ENCODE measurements at places on chromosomes 7 and 10.

GRCh38 chr7:30321882-30322192, 37.4 kb downstream of the ZNRF2 start:
- DNase-seq, result no peak

DNA sequence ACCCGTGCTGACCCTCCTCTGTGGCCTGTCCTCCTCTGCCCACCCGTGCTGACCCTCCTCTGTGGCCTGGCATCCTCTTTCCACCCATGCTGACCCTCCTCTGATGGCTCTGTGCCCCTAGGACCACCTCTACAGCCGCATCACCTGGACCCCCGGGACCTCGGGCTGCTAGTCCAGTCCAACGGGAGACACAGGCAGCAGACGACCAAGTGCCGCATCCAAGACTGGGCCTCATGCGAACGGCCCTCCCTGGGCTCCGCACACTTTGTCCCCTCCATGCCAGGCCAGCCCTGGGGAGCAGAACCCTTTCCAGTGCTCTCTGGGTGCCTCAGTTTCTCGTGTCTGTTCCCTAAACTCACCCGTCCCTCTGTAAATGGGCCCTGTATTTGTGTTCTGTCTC, 107.2 kb upstream of the RNF32 start:
- DNase-seq, result no peak

DNA sequence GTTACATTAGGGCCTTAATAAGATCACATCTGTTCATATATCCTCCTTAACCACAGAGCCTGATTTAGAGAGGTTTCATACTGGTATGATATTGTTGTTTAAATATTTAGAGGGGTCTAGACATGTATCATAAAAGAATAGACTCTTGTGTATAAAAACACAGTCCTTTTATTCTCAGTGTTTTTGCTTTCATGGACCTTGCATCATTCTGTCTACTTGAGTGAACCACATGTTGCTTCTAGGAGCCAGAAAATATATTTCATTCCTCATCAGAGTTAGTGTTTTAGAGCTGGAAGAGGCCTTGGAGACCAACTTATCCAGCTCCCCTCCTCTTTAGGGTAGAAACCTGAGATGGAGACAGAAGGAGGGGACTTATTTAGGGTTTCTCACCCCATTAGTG, 312.8 kb downstream of the LRMDA start:
- DNase-seq, result no peak

DNA sequence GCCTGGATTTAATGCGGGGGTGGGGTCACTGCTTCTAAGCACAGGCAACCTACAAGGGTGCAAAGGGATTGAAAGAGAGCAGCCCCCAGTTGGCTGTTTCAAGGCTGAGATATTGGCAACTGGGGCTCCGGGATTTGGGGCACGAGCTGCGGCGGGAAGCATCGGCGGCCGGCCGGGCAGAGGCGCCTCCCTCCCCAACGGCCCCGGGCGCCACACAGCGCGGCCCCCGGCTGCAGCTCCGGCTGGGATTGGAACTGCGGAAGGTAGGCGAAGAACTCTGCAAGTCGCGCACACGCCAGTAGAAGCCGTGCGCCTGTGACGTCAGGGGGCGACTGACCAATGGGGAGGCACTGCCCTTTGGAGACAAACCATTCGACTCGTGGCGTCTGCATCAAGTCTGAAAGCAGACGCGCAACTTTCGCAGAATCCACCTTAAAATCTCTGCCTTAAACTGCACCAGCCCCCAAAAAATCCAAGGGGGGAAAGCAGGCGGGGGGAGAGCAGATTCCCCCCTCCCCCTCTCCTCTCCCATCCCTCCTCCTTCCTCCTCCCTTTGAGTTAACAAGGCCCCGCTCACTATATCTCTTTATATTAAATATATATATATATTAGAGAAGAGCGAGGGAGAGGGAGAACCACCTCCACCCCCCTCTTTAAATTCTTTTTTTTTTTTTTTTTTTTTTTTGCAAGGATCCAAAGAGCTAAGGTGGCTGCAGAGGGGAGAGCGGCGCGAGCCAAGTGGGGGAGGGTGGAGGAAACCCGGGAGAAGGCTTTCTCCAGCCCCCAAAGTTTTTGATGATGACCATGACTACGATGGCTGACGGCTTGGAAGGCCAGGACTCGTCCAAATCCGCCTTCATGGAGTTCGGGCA, at the start of gene DLX6:
Gene DLX6 (plus strand): TSS at position 371 of the 872 bp plus-strand sequence. CDS start 425 bp downstream, at position 796.
- no peak for DNase-seq

DNA sequence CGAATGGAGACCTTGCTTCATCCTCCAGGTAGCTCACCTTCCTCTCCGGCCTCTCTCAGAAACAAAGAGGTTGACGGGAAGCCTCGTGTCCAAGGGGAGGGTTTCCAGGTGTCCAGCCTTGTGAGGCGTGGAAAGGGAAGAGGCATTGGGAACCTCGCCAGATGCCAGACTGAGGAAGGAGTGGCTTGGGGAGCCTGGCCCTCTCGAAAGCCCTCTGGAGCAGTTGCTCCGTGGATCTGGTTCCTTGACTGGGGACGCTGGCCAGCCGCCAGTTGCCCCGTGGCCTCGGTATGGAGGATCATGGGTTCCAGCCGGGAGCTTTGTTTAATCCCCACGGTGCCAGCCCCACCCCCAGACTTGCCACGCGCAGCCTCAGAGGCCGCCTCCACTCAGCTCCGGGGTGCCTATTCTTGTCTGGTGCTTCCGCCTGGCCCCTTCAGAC, 30.3 kb upstream of the SUN1 start:
- DNase-seq, result no peak

DNA sequence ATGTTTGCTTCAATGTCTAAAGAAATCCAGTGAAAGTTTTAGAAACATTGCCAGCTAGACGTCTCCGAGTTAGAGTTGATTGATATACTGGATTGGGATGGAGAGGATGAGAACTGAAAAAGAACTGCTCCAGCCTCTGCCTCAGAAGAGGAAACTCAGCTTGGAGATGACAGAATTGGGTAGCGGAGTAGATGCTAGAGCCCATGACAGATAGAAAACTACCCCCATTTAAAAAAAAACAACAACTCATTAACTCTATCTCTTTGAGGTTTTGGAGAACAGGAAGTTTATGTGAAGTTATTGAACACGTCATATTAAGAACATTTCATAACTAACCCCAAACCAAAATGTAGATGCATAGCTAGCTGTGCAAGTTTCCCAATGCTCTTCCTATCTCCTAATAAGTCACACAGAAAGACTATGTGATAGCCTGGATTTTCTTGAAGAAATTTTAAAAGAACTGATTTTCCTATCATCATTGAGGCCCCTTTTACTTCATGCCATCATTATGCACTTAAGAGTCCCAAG, 28.3 kb upstream of the AFAP1L2 start:
- no peak for DNase-seq

DNA sequence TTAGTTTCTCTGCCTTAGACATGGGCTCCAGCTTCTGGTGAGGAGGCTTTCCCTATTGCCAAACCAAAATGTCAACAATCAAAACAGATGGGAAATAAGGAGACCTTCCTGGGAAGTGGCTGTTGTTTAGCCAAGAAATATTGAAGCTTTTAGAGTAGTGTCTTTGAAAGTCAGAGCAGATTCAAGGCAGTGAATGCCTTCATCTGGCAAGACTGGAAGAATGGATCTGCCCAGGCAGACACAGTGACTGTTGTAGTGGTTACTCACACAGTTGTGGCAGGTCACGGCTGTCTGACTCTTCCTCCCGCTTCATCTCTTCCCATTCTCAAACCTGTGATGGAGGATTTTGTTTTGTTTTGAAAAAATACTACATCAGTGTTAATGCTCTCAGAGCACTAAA, 154.1 kb upstream of the ADO start:
- DNase-seq, result no peak

DNA sequence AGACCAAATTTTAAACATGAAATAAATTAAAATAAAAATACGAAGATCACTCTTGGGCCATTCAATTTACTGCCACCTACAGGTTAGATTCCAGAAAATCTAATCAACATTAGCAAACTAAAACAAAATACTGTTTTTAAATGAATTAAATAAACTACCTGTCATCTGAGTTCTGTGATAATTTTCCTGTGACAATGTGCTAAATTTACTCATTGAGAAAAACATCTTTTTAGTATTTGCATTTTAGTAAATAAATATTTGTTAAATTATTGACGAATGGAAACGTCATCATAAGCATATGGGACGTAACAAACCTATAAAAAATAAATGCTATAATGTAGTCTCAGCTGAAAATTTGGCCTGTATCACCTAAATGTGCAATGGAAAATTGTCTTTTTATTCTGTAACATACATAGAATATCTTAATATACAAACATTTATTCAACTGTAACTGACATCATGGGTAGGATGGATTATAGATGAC, 72.1 kb downstream of the ITGB8 start:
- DNase-seq, result no peak

- no peak for DNase-seq
Observed at GRCh38 chr7:77484785-77485184, 52.3 kb upstream of the PTPN12 start.

GRCh38 chr7:48938539-48939295, 14.4 kb downstream of the CDC14C start:
- no peak for DNase-seq

DNA sequence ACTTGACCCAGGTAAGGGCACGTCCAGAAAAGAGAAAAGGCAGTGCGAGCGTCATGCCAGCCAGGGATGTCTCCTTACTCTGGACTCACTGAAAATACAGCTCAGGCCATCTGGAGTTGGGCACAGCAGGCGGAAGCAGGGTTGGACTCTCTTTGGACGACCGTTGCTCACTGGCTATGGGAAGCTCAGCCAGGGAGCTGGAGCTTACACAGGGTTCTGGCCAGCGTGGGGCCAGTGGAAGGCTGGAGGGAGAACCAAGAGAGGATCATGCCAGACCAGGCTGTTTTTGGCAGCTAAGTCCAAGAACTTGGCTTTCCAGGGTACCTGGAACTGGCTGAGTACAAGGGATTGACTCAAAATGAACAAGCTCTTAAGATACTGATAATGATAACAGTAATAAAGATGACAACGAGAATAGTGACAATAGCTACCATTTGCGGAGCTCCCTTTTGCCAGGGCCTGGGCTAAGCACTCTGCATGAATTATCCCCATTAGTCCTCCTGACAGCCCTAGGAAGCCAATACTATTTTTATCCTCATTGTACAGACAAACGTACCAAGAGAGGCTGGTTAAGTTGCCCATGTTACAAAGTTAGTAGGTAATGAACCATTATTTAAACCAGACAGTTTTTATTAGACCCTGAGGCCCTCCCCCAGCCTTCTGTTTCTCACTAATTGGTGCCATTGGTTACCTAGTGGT, 177.6 kb downstream of the PTPN20 start:
- DNase-seq, result no peak

GRCh38 chr7:94250124-94250523, 144.6 kb upstream of the COL1A2 start:
- DNase-seq, result no peak

DNA sequence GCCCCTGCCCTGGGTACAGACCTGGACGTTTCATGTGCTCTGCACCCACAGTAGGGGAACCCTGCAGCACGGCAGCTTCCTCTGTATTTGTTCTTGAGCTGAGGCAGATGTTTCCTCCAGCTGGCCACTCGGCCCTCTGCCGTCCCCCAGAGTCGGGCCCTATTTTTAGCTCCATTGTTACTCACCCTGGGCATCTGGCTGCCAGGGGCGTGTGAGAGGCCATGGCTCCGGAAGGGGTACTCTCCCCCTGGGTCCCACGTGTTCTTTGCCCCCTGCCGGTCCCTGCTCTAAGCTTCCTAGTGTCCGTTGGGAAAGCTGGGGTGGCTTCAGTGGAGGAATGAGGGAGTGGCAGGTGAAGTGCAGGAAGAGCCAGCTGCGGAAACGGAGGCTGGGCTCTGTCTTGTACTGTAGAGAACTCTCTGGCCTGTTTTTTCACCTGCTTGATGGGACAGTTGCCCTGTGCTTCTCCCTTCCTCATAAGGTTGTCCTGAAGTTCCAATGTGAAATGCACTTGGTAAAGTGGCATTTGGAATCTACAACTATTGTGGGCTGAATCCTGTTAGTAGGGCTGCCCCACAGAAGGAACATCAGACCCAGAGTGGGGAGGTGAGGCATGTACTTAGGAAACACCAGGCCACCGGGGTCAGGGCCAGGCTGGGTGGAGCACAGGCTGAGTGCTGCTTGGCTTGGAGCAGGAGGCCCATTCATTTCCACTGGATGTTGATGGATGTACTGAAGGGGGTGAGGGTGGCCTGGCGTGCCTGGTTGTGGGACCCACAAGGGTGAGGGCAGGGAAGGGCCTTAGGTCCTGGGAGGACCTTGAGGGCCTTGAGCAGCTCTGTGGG, 30.6 kb downstream of the PALD1 start:
- no peak for DNase-seq

GRCh38 chr10:77158666-77159065, 478.9 kb downstream of the KCNMA1 start:
- no peak for DNase-seq
